ENCODE measurements at places on chromosomes 5 and 9.
A peak's percentile ranks its signal among the peaks of the same experiment; 100 is the strongest.

DNA sequence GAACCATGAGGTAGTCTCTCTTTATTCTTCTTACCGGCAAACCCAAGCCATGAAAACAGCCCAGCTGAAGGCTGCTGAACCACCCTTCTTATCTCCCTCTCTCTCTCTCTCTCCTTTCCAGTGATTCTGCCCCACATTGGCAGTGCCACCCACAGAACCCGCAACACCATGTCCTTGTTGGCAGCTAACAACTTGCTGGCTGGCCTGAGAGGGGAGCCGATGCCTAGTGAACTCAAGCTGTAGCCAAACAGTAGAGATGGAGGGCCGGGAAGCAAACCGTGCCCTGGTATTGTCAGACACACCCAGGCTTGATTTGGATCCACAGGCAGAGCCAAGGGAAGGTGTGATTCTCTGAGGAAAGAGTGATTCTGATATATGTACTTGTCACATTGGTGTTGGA, 14.0 kb downstream of the GRHPR start:
- no peak for DNase-seq

GRCh38 chr5:89435347-89435746, 552.4 kb upstream of the MEF2C start:
- no peak for DNase-seq

GRCh38 chr5:181188700-181189362, 16.2 kb downstream of the TRIM7 start:
- peak; percentile 89 for DNase-seq

DNA sequence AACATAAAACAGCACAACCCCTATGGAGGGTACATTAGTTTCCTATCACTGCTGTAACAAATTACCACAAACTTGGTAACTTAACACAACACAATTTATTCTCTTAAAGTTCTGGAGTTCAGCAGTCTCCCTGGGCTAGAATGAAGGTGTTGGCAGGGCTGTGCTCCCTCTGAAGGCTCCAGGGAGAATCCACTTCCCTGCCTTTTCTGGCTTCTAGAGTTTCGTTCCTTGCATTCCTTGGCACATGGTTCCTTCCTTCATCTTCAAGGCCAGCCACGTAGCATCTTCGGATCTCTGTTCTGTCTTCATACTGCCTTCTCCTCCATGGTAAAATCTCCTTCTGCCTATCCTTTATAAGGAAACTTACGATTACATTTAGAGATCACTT, 25.0 kb upstream of the GSN start:
- no peak for DNase-seq

DNA sequence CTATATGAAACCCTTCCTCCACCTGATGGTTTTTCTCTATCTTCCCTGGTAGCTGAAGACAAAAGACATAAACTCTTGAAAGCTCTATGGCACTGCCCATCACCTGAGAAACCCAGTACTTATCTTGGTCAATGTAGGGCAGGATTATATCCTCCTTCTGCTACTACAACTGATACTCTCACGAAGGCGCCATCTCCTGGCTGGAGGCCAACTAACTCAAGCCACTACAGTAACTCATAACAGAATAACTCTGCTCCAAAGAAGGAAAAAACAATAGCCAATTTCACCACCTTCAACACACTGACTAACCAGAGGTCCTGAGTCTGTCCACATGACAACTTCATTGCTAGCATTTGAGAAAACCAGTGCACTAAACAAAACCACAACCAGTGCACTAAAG, 409.2 kb downstream of the CETN3 start:
- DNase-seq = no peak

- no peak for DNase-seq
Observed at GRCh38 chr9:90629354-90629753, 13.3 kb downstream of the DIRAS2 start.

- no peak for DNase-seq
Observed at GRCh38 chr5:179180061-179180610, 120.0 kb downstream of the ZNF354C start.

- no peak for DNase-seq
Observed at GRCh38 chr5:147396070-147396823, 113.6 kb downstream of the DPYSL3 start.

DNA sequence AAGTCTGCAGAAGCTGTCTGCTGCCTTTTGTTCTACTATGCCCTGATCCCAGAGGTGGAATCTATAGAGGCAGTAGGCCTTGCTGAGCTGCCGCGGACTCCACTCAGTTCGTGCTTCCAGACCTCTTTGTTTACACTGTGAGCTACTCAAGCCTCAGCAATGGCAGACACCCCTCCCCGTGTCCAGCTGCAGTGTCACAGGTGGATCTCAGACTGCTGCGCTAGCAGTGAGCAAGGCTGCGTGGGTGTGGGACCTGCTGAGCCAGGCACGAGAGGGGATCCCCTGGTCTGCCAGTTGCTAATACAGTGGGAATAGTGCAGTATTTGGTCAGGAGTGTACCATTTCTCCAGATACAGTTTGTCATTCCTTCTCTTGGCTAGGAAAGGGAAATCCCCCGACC, 99.6 kb downstream of the SLCO4C1 start:
- DNase-seq = no peak

DNA sequence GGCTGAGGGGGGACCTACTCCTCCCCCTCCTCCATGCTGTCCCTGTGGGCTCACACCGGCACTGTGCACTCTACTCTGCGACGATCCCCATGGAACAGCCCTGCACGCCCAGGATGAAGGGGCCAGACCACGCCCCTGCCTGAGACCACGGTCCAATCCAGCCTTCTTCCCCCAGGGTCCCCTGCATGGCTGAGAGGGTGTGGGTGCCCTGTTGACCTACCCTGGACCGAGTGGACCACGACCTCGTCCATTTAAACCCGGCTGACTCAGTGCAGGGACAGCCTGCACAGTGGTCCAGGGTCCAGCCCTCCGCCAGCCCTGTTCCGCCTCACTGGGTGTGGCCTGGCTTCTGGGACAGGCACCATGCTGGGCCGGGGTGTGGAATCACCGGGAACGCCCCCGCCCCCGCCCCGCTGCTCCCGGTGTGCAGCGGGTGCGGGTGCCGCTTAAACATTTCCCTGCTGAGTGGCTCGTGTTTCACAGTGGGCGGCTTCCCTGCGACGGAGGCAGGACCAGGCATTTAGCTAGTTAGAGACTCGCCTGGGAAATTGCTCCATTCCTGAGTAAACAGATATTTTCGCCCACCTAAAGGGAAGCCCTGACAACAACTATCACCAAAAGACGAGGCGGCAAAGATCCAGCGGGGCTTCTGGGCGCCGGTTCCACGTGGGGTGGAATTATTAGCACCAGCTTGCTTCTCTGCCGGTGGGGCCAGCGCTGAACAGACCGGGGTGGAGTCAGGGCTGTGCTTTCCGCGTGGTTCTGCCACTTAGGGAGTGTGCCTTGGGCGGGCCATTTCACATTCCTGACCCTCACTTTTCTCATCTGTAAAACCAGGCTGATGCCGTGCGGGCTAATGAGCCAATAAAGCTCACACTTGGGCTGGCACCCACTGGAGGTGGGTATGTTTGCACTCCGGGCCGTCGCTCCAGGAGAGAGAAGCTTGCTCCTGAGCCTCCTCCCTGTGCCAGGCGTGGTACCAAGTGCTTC, 22.6 kb downstream of the DBH start:
- DNase-seq = no peak

- DNase-seq = no peak
Observed at GRCh38 chr5:104431981-104432380, 869.4 kb upstream of the NUDT12 start.

- no peak for DNase-seq
Observed at GRCh38 chr5:170773024-170773985, 10.2 kb upstream of the GABRP start.

DNA sequence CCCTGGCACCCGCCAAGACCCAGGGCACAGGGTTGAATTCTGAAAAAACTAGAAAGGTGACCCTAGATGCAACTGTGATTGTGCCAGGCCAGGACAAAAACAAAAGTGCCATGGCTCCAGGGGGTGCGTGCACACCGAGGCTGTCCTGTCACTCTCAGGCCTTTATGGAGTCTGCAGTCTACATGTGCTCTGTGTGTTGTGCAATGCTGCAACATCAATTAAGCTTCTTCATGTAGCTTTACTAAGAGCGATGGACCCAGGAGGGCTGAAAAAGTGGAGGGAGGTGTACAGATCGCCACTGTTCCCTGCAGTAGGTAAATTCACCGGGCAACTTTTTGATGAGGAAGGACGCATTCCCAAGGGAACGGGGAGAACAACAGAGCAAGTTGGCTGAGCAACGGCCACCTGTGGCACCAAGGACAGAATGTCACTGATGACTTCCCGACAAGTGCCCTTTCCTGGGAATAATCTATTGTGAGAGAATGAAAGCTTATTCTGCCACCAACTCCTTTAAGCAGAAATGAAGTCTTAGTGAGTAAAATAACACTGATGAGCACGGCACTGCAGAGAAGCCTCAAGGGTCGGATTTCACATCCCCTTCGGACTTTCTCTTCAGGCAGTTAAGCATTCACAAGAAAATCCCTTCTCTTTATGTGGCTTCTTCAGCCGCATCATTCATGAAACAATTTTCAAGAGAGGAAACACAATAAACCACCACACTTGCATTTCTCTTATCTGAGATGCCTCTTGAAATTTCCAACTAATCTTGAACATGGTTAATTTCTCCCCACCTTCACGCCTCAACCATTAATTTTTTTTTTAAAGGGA, 149.6 kb downstream of the DROSHA start:
- DNase-seq = no peak

GRCh38 chr5:103224118-103224893, 34.3 kb upstream of the MACIR start:
- peak; percentile 47 for DNase-seq

GRCh38 chr5:167943343-167943742, 348.1 kb upstream of the WWC1 start:
- no peak for DNase-seq

DNA sequence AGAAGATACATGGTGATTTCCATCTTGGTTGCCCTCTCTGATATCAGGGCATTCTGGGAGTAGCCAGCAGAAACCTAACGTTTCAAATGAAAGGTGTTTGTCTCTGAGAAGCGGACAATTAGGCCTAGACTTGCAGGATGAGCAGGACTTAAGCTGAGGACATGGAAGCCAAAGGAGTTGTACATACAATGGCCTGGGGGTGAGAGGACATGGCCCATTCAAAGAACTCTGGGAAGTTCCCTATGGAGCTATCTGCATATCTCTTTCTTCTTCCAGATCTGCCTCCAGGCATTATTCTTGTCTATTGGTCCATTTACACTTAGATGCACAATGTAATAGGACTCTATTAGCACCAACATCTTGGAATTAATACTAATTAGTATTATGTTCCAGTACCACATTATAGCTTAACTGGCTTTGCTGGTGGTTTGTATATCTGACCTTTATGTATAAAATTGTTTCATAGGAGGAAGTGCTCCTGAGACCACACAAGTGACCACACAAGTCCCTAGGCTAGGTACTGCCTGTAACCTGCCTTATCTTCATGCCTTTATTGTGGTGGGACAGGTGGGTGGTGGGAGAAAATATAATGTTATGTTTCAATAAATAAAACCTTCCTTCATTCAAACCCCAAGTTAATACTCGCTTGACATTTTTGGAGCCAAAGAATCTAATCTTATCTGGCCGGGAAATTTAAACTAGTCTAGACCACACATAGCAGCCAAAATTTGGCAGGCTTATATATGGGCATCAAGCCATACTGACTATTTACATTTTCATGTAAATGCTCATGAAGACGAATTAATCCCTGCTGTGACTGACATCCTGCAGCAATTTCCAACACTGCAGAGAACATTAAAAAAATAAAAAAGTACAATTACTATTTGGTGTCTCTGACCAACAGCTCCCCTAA, 52.1 kb upstream of the EQTN start:
- no peak for DNase-seq

DNA sequence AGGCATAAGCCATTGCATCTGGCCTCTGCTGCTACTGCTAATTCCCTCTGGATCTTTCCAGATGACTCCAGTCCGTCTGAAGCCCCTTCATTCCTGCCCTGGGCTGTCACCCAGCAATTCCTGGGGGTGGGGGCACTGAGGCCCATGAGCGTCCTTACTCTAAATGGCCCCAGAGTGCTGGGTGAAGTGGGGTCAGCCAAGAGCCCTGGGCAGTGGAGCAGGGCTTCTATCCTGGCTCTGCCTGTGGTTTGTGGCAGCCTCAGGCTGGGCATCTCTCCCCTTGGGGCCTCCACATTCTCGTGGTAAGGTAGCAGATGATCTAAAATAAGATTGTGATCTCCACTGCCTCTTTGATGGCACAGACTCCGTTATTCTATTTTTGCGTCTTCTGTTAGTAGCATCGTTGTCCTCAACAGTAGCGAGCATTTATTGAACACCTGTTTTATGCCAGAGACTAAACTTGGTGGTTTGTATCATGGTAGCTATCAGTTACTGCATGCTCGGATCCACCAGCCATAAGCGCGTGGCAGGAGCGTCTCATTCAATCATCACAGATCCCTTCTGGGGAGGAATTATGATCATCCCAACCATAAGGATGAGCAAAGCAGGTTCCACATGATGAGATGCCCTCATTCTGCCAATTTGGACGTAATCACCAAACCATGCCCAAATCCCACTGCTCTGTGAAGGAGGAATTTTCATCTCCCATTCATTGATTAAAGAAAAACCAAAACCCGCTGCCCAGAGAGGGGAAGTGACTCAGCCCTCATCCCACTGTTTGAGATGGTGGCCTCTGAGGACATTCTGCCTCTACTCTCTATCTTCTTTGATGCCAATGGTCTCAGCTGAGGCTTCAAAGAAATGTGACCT, 21.9 kb upstream of the DUSP1 start:
- no peak for DNase-seq

GRCh38 chr9:130237076-130237475, 28.5 kb upstream of the HMCN2 start:
- no peak for DNase-seq

DNA sequence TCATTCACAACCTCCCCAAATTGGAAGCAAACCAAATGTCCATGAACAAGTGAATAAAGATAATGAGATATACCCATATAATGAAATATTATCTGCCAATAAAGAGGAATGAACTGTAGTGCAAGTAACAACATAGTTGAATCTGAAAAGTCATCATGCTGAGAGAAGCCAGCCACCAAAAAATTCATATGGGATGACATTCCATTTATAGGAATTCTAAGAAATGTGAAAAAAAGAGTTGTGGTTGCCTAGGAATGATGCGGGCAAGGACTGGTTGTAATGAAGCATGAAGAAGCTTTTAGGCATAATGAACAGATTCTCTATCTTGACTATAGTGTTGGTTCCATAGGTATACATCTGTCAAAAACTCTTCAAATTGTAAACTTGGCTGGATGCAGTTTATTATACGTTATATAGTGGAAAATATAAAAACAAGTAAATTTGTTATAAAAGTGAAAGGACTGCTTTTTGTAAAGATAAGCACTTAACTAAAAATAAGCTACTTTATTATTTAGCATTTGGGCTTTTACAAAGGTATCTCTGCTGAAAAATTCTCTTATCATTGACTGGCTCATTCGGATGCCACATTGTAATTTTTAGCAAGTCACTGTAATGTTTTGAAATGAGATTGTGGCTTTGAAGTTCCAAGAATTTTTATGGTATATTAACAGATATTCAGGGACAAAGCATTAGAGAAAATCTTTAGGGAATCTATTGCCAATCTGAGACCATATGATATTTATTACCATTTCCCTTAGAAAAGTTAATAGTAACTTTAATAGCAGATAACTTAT, 21.2 kb upstream of the TTC23L start:
- no peak for DNase-seq
